ENCODE measurements at places on chromosomes 2 and 18.
A peak's percentile ranks its signal among the peaks of the same experiment; 100 is the strongest.

DNA sequence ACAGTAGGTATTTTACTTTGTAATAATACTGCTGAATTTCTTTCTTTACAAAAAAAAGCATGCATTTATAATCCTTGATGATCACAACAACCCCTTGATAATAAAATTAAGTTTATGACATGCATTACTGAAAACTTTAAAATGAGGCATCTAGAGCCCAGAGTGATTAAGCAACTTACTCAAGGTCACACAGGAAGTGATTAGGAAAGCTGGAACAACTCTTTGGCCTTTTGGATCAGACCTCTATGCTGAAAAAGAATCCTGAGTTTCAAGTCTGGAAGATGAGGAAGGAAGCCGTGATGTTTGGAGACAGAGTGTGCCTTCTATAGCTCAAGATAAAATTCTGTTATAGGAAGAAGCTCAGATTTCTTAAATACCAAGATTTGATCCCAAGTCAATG is 105.0 kb upstream of the ATP8B1 start:
- no peak for DNase-seq

- DNase-seq = peak; percentile 74
Observed at GRCh38 chr2:43637030-43637803, at the start of gene PLEKHH2. TSS of gene PLEKHH2 (plus strand) at chr2:43637260. CDS start at chr2:43644674, 7,414 bp downstream.

DNA sequence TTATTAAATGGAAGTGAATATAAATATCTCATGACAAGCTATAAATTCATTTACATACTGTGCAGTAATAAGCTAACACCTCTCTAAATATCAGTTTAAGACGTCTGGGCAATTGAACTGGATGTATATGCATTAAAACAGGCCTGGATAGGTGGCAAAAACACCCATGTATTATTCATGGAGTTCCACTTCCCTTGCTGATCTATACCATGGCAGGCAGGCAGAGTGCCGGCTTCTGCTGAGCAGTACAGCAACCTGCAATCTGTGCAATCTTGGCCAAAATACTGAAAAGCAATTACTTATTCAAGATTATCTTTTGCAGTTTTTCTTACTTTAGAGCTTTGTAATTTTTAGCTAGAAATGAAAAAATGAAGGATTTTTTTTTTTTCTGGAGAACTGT is 112.1 kb upstream of the PIEZO2 start:
- DNase-seq = no peak

- no peak for DNase-seq
Observed at GRCh38 chr18:76507830-76508385, 12.9 kb upstream of the ZNF516 start.

- DNase-seq = no peak
Observed at GRCh38 chr2:128642821-128643220, 324.2 kb upstream of the HS6ST1 start.
